ENCODE measurements at places on chromosomes 2 and 18.

GRCh38 chr2:38142627-38143026 lies 66.7 kb upstream of the CYP1B1 start:
- DNase-seq, result no peak

DNA sequence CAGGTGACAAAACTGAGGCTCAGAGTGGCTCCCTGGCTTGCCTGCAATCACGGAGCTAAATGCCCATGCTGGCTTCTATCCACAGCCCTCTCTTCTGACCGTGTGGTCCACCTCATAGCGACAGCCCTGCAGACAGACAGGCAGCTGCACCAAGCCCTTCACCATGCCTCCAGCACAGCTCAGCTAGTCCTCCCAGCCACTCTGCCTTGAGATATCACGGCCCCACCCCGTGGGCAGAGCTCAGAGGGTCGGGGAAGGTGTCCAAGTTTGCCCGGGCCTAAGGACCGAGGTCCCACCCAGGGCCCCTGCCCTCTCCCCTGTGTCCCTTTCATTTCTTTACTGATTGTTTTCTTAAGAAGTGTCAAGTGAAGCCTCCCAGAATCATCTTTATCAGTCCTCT lies 128.2 kb upstream of the GLI2 start:
- DNase-seq, result no peak

DNA sequence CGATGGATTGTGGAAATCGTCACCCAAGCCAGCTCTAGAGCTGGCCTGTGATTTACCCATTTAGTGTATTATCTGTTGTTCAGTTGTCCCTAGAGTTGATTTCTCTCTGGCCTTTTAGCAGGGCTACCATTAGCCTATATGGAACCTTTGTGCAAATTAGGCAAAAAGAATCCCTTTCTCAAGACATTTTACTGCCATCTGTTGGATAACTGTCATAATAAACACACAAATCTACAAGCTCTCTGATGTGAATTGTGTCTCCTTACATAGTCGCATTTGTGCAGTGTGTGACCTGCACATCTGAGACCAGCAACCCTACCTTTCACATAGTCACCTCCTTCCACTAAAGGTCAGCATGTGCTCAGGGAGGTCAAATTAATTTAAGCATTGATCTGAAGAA lies 34.0 kb downstream of the LOXHD1 start:
- DNase-seq, result no peak

DNA sequence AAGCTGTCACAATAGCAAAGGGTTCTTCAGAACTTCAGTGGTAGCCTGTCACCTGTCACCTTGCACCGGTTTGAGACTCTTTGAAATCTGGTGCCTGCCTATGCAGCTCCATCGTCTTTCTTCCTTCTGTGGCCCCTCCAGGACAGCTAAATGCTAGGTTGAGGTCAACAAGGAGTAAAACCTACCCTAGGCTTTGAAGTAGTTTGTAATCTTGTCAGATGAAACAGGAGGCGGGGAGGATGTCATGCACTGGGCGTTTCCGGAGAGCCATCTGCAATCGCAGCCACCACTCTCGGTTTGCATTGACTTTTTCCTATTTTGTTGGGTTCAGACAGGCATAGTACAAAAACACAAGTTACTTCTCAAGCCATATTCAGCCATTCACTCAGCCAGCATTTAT lies 116.7 kb downstream of the LPIN1 start:
- DNase-seq, result no peak

DNA sequence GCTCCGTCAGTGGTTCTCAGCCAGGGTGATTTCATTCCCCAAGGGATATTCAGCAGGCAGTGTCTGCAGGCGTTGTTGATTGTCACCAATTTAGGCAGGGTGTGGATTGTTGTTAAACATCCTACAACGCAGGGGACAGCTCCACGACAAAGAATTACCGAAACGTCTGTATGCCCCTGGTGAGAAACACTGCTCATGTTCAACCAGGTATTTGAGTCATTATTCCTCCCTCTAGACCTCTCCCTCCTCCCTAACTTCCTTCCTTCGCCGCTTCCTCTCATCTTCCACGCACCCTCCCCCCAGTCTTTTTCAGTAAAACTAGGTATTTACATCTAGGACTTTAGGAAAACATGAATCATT lies 50.8 kb downstream of the NCK2 start:
- DNase-seq, result peak; percentile 39

DNA sequence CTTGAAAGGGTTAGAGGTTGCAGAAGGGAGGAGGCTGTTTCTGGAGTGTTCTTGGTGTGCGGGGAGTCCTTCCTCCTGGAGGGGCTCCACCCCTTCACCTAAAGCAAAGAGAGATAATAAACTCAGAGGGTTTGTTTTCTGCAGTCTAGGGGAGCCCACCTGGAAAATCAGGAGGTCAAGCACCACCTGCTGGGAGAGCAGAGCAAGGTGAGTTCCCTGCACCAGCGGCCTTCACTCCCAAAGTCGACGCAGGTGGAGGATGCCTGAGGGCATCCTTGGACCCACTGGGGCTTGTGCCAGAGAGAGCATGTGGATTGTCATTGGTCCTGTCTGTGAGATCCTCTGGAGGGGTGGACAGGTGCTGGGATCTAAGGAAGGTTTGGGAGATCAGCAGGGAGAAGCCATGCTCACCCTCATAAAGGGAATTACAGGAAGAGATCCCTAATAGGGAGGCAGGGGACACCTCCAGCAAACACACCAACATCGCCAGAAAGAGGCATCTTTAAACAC lies 116.7 kb downstream of the KCNF1 start:
- DNase-seq, result no peak

DNA sequence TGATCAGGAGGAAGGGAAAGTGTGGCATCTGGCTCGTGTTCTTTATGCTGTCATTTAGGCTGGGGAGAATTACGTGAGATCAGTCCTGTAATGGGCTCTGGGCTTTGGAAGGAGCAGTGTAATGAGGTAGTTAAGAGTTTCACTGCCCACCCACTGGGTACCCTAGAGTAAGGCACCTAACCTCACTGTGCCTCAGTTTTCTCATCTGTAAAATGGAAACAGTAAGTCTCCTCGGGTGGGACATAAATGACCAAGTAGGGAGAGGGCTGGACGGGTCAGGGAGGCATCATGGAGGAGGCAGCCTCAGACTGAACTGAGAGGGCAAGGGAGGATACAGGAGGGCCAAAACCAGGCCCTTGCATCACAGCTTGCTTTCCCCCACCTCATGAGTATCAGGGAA lies 97.3 kb upstream of the MCFD2 start:
- DNase-seq, result no peak

GRCh38 chr18:5508821-5509220 lies 35.0 kb downstream of the EPB41L3 start:
- no peak for DNase-seq

GRCh38 chr18:76493213-76494161 lies 1.6 kb downstream of the ZNF516 start:
- DNase-seq, result no peak
